ENCODE measurements at places on chromosomes 6 and 20.

GRCh38 chr20:41526327-41526726 lies 91.8 kb downstream of the CHD6 start:
- no peak for DNase-seq

DNA sequence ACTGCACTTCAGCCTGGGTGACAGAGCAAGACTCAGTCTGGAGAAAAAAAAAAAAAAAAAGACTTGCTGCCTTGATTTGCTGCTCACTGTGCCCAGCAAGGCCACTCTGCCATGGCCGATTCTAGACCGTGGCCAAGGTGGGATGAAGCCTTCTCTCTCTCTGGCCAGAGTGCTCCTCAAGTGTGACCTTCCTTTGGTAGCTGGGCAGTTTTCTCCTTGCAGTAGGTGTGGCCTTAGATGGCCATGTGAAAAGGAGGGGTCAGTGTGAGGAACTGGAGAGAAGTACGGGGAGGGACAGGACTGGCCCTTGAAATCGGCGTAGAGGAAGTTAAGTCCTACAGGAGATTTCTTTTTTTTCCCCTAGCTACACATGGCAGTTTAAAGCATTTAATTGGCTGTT lies 272.0 kb downstream of the ARID1B start:
- no peak for DNase-seq

GRCh38 chr20:34165018-34165619 lies 53.1 kb upstream of the EIF2S2 start:
- DNase-seq: no peak

DNA sequence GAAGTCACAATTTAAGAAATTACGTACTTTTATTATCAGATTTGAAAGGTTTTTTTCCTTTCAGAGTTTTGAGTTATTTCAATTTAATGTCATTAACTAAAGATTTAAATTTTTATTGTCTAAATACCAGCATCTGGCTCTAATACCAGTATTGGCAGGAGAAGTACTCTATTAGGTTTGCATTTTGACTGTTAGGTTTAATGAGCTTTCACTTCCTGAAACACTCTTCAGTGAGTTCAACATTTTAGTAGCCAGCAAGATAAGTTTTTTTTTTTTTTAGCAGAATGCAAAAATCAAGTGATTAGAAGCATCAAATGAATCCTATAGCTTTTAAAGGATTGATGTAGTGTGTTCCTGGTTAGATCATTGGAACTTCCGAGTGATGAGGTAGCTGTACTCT lies 34.0 kb upstream of the SCGN start:
- DNase-seq: no peak

- no peak for DNase-seq
These were observed 27.3 kb downstream of the DTD1 start for GRCh38 chr20:18615020-18615650.

GRCh38 chr6:152206072-152206818 lies 398.8 kb downstream of the ESR1 start:
- DNase-seq: no peak

- no peak for DNase-seq
These were observed 195.6 kb upstream of the OPRM1 start for GRCh38 chr6:153843420-153843819.

DNA sequence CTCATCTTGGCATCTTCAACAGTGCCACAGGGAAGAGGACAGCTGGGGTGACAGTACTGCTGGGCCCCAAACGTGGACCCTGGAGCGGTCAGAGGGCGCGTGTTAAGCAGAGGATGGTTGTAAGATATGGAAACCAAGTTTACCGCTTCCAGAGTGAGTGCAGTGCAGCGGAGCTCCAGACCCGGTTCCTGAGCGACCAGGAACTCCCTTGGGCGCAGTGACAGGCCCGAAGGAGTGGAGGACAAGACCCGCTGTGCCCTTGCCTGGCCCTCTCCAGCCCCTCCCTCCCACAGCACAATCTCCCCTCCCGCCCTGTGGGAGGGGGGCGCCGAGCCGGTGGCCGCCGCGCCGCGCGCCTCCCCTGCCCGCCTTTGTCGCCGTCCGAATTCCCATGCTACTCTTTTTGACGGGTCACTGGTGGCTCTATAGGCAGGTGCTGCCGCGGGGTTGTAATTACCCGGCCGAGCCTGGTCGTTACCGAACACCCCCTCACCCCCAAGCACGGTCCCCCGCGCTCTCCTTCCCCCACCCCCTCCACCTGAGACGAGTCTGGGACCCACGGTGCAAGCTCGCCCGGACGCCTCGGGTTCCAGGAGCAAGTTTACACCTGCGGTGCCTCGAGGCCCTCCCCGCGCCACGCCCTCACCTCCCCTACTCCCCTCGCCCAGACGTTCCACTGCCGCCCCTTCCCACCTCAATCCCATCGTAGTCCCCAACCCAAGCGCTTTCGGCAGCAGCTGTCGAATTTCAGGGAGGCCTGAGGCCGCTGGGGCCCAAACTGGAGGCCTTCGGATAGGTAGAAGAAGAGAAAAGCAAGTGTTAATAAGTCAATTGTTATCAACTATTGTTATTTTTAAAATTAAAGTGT lies 3.9 kb downstream of the NR2E1 start:
- DNase-seq: no peak

GRCh38 chr20:17655286-17655651 lies 26.8 kb downstream of the RRBP1 start:
- DNase-seq: no peak

DNA sequence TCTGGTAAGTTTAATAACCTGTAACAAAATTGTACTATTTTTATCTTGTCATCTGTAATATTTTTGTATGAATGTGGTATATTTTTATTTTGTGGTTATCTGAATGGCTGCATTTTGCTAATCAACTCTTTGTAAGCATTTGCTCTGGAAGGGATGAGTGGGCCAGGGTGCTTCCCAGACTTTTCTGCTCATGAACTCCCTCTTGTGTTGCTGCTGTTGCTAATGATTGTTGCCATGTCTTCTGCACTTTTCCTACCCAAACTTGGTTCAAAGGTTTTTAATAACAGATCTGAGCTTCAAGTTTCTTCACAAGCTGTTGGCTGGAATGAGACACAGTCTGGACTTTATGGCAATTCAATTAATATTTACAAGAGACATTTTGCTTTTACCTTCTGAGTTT lies 1005.7 kb downstream of the HACE1 start:
- no peak for DNase-seq

- DNase-seq: no peak
These were observed 33.7 kb downstream of the RNF146 start for GRCh38 chr6:127300411-127300810.

GRCh38 chr6:14743474-14744211 lies 502.2 kb upstream of the JARID2 start:
- DNase-seq: peak; percentile 96

GRCh38 chr20:15164726-15165125 lies 827.3 kb upstream of the FLRT3 start:
- no peak for DNase-seq

Measured in epithelial cell of proximal tubule (primary cell).